ENCODE measurements at places on chromosomes 12 and 14.

- no peak for DNase-seq
Observed at GRCh38 chr12:71688961-71689570, 3.2 kb downstream of the TMEM19 start.

- peak; percentile 82 for DNase-seq
Observed at GRCh38 chr14:99562856-99563748, 40.9 kb downstream of the CCDC85C start.

- DNase-seq: no peak
Observed at GRCh38 chr12:60263836-60264493, 668.1 kb downstream of the SLC16A7 start.

- DNase-seq: no peak
Observed at GRCh38 chr14:61475316-61475715, 153.9 kb downstream of the PRKCH start.
